SK-N-MC (cell line): ENCODE measurements at places on chromosomes 12 and 14.

GRCh38 chr14:101851736-101852405, 90.4 kb downstream of the PPP2R5C start:
- no peak for DNase-seq

GRCh38 chr14:74147571-74147970, 62.8 kb downstream of the LIN52 start:
- DNase-seq, result no peak

GRCh38 chr12:112314981-112315380, 67.2 kb downstream of the HECTD4 start:
- DNase-seq, result no peak

- DNase-seq, result no peak
These were observed 25.9 kb downstream of the UBE2N start for GRCh38 chr12:93415723-93416464.

- DNase-seq, result no peak
These were observed 953 bp upstream of the NXPH4 start for GRCh38 chr12:57215668-57216013.

DNA sequence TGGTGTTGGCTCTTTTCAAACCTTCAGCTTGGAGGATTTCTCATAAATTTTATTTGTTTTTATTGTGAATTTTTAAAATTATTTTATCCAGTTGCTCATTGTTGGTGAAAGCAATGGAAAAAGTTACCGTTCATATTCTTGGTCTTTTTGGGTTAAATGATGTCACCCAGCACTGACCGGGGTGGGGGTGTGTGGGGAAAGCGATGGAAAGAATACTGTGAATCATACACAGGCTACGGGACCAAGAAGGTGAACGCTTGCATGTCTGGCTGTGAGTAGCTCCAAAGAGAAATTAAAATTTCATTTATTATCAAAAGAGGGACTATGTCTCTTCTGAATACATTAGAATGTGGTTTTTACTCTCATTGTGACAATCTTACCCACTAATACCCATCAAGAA, 430.1 kb downstream of the AEBP2 start:
- no peak for DNase-seq

DNA sequence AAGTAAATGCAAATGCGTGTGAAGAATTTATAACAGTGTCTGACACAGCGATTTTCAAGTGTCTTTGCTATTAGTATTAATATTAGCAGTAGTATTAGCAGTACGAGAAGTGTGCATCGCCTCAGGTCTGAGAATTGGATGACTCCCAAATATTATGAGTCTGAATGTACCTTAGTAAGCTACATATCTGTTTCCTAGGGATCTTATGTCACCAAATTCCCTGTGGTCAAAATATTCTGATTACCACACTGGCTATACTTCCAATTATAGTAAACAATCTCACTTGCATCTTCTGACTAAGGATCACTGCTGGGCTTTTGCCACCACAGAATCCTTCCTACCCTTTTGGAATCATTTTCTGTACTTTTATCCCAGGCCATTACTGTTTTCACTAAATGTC, 396.0 kb upstream of the MIS18BP1 start:
- no peak for DNase-seq

DNA sequence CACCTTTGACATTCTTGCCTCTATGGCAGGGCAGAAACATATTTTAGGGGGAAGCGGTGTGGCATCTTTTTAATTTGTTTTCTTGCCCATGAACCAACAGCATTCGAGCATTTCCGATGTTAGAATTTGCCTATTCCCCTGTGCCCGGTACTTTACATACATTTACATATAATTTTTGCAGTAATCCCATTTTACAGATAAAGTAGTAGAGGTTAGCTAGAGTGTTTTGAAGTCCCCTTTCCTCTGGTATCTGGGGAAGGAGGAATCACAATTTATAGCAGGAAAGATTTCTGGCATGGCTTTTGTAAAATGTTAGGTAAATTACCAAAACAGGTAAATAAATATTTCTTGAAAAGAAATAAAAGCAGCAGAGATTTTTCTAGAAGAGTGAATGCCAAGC, 1.6 kb downstream of the BORCS5 start:
- no peak for DNase-seq

DNA sequence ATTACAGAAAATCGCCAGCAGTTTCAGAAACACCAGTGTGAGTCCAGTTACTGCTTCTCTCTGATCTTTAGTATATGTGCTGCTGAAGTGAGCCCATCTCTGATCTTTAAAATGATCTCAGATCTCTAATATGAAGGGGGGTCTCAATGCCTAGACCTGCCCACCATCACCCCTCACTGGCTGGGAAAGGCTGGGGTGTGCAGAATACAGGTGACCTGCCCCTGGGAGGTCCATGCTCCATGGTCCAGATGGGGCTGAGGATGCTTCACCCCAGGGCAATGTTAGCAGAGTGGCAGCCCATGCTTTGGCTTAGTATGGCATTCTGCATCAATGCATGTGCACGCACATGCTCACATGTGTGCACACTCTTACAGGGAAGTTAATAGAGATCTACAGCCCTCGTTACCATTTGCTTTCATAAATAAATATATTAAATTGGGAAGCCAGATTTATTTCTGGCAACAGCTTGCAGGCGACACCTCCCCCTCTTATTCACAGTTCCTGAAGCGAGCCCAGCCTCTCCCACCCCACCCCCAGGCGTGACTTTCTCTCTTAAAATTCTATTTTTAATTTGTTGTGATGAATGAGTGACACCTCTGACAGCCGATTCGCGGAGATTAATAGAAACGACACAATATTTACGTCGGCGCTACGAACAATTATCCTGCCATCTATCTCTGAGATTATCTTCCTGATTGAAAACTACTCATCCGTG, 104.7 kb upstream of the ESRRB start:
- DNase-seq, result no peak

DNA sequence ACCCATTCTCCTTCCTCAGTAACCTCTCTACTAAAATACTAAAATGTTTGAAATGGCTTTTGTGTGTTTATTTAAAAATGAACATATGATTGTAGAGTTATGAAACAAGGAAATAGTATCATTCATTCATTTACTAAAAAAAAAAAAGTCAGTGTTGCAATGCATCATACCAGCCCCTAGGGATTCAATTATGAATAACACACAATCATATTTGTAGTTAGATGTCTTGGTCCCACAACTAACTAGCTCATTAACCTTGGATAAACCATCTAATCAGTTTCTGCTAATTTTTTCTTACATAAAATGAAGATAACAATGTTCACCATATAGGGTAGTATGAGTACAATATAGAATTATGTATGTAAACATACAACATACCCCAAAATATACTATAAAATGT, 183.2 kb downstream of the GRIN2B start:
- no peak for DNase-seq

DNA sequence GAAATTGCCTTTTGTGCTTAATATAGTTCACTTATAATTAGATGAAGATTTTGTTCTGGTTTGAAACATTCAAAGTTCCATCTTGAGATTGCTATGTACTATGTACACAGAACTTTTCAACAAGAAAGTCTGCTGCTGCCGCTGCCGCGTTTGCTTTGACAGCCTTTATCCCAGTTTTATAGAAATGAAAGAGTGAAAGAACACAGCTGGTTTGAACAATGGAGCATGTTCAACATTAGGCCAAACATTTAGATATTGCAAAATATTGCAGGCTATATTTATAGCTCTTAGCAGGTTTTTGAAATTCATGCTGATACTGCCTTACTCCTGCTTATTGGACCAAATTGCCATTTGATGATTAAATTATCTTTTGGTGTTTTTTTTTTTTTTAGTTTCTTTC, 299.8 kb upstream of the PRKD1 start:
- no peak for DNase-seq

DNA sequence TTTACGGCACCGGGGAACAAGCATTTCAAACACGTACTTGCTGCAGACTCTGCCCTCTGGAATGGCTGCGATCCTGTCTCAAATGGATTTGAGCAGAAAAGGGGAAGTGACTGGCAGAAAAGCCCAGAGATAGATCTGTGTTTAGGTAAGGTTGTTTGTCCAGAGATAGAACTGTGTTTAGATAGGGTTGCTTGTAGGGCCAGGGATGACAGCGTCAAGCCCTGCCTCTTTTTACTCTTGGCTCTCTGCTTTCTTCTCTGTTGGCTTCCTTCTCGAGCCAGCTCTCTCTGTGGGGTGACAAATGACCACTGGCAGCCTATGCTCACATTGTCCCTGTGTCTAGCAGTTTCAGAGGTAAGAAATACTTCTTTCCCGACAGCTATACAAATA, 11.4 kb downstream of the DGLUCY start:
- no peak for DNase-seq

DNA sequence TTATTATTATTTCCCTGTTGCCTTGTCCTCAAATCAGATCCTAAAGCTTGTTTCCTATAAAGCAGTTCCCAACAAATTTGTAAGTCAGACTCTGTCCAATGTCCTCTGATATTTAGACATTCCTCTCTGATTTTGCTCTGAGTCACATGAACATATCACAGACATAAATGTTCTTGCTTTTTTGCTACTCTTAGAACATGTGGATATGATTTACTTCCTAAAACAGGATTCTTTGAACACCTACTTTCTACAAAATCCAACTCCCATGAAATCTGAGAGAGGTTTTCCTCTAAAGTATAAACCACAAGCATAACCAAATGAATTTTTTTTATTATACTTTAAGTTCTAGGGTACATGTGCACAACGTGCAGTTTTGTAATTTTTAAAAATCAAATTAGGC, 181.3 kb upstream of the SLC38A2 start:
- no peak for DNase-seq

DNA sequence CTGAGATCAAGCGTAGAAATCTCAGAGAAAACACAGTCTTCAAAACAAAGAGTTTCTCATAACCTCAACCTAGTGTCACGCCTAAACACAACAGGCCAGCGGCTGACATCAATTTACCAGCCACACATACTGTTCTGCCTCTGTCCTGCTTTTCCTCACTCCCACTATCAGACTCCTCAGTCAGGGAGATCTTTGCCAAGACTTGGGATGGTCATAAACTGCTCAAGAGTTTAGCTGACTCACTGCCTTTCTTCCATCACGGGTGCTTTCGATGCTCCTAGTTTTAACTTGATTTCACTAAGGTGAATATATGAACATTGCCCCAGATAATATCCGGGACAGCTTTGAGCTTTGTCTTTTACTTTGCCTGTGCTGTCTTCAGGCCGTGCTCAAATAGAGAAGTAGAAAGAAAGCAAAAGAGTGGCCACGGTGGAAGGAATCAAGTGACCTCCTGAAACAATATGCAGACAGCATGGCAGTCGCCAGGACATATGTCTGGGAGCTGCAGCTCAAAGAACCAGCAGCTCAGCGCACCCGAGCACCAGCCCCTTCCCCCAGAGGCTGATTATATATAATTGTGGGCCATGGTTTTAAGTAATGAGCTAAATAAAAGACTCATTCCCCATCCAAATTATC, 12.1 kb downstream of the MDM1 start:
- DNase-seq, result no peak

DNA sequence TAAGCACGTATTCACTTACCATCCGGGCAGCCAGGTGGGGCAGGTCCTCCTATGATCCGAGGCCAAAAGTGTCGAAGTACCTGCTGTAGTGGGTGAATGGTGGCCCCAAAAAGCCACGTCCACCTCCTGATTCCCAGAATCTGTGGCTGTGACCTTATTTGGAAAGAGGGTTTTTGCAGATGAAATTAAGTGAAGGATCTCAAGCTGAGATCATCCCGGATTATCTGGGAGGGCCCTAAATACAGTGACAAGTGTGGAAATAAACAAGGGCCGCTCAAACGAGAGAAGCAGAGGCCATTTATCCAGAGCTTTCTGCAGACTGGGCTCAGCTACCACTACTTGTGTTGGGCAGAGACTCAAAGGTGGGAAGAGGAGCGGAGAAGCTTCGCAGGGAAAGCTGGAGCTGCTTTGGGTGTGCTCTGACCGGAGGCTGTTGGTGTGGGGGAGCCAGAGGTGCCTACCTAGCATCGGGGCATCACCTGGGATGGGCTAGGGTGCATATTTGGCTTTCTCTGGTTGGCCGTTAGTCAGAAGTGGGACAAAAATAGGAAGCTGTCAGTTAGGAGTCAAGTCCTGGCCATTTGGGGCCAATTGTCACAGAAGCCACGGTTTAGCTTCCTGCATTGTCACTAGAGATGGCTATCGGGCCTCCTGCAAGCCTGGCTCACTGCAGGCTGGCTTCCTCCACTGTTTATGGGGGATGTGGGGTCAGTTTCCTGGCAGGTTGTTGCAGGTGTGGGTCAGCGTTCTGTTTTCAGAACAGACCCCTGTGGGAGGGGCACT, 27.8 kb upstream of the DLK1 start:
- DNase-seq, result no peak

DNA sequence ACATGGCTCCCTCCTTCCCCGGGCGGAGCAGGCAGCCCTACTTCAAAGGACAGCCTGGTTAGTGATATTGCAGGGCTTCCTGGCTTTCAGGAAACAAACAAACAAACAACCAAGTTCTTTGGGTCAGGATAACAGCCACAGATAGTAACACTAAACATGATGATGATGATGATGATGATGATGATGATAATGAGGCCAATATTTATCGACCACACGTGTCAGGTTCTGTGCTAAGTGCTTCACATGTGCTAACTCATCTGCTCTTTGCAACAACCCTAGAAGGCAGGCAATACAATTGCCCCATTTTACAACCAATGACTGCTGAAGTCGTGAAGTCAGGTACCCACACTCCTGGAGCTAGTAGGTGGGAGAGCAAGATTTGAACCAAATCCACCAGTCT, 44.1 kb upstream of the TBX5 start:
- no peak for DNase-seq

DNA sequence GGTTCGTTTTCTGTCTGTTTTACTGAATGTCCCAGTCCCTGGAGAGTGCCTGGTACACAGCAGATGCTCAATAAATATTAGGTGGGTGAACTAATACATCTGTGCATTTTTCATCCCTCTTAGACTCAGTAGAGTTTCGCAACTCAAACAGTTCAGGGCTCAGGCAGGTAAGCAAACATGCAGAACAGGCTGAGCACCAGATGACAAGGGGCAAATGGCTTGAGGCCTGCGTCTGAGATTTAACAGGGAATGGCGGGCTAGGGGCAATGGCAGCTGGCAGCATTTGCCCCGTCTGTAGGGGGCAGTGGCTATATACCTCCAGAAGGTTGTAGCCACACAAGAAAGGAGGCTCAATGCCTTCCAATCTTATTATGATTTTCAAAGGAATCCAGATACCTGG, 8.6 kb upstream of the RAN start:
- no peak for DNase-seq

- DNase-seq, result no peak
These were observed 130.8 kb upstream of the EGLN3 start for GRCh38 chr14:34081576-34082136.

- DNase-seq, result no peak
These were observed 103.3 kb upstream of the PMCH start for GRCh38 chr12:102300824-102301461.

- DNase-seq, result no peak
These were observed 1.3 kb downstream of the R3HDM2 start for GRCh38 chr12:57429473-57430111.

GRCh38 chr14:54922598-54922997, 20.0 kb upstream of the GCH1 start:
- no peak for DNase-seq

GRCh38 chr12:71840231-71840847, 780 bp downstream of the TBC1D15 start:
- DNase-seq, result no peak
